ENCODE measurements at places on chromosomes 5 and 9. TPM values are rescaled to one million over a fixed set of nuclear protein-coding genes. Genes with fewer than 3 reads are reported as not detected.

- no peak for DNase-seq
- peaks cover 37% of the 10 kb centered on the region for H3K4me1 ChIP-seq
- H3K4me3 ChIP-seq = peak overlapping the region; percentile 69
- H3K36me3 ChIP-seq = peaks cover 4% of the 10 kb centered on the region
- H3K27ac ChIP-seq = peak overlapping the region; percentile 85
These were observed 569 bp downstream of the YIPF5 start for GRCh38 chr5:144169904-144170275.

DNA sequence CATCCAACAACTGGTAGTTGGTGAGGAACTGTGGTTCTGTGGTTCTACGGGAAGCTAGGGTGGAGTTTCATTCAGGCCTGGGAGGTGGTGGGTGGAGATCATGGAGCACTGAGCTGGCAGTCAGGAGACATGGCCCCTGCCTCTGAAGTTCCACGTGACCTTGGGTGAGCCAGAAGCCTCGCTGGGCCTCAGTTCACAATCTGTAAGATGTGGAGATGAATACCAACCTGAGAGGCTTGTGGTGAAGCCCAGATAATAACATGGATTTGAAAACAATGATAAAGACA, 177.9 kb downstream of the MACROH2A1 start:
- no peak overlapping the region for H3K4me3 ChIP-seq
- no peaks in the 10 kb centered on the region for H3K4me1 ChIP-seq
- no peak overlapping the region for H3K27ac ChIP-seq
- H3K36me3 ChIP-seq = no peaks in the 10 kb centered on the region
- peak; percentile 1 for DNase-seq

GRCh38 chr5:26578002-26578401, 460.4 kb downstream of the CDH9 start:
- H3K4me1 ChIP-seq = no peaks in the 10 kb centered on the region
- no peak overlapping the region for H3K4me3 ChIP-seq
- H3K27me3 ChIP-seq = no peaks in the 10 kb centered on the region
- H3K36me3 ChIP-seq = no peaks in the 10 kb centered on the region
- no peak overlapping the region for H3K27ac ChIP-seq

- no peak overlapping the region for H3K27ac ChIP-seq
- no peaks in the 10 kb centered on the region for H3K4me1 ChIP-seq
- DNase-seq = no peak
- no peaks in the 10 kb centered on the region for H3K36me3 ChIP-seq
- no peaks in the 10 kb centered on the region for H3K27me3 ChIP-seq
These were observed 97.1 kb upstream of the IRX2 start for GRCh38 chr5:2848619-2849018.

- no peak for DNase-seq
- H3K27me3 ChIP-seq = no peaks in the 10 kb centered on the region
- H3K27ac ChIP-seq = no peak overlapping the region
- no peak overlapping the region for H3K4me3 ChIP-seq
These were observed 2.9 kb downstream of the UBE2B start for GRCh38 chr5:134374232-134374631.

DNA sequence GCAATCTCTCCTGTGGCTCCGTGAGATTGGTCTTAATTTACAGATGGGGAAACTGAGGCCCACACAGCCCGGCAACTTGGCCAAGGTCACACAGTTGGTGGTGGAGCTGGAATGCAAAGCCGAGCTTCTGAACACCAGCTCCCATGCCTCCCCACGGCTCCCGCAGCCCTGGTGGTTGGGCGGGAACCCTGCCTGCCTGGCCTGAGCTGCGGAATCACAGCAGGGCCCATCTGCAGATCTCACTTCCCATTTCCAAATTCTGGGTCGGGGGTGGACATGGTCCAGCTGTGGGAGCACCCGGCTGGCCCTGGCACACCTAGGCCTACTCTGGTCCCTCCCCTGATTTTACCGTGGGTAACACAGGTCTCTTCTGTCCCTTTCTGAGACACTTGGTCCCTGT, 35.3 kb upstream of the PHYKPL start:
- H3K4me3 ChIP-seq = no peak overlapping the region
- no peak overlapping the region for H3K27ac ChIP-seq
- no peaks in the 10 kb centered on the region for H3K4me1 ChIP-seq
- H3K36me3 ChIP-seq = no peaks in the 10 kb centered on the region
- DNase-seq = no peak
- no peaks in the 10 kb centered on the region for H3K27me3 ChIP-seq

- H3K4me3 ChIP-seq = no peak overlapping the region
- peak; percentile 56 for DNase-seq
- peaks cover 4% of the 10 kb centered on the region for H3K4me1 ChIP-seq
- H3K27ac ChIP-seq = no peak overlapping the region
- H3K27me3 ChIP-seq = no peaks in the 10 kb centered on the region
- no peaks in the 10 kb centered on the region for H3K36me3 ChIP-seq
These were observed 350.0 kb upstream of the ISL1 start for GRCh38 chr5:51033215-51033614.

DNA sequence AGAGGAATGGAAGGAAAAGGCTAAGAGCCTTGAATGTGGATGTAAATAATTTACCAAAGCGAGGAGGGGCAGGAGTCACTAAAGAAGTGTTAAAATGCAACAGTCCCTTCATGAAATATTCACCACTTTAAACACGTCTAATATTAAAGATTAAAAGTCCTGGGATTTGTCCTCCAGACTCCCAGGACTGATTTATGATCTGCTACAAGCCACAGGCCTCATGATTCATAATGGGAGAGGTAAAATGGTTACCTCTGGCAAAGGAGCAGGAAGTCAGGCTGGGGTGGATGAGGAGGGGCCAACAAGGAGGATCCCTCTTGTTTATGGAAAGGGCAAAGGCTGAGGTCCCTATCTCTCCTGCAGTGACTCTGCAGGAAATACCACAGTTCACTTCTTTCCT, 292.4 kb downstream of the TRIM32 start:
- no peaks in the 10 kb centered on the region for H3K36me3 ChIP-seq
- H3K27ac ChIP-seq = no peak overlapping the region
- no peak for DNase-seq
- no peaks in the 10 kb centered on the region for H3K27me3 ChIP-seq
- no peak overlapping the region for H3K4me3 ChIP-seq

DNA sequence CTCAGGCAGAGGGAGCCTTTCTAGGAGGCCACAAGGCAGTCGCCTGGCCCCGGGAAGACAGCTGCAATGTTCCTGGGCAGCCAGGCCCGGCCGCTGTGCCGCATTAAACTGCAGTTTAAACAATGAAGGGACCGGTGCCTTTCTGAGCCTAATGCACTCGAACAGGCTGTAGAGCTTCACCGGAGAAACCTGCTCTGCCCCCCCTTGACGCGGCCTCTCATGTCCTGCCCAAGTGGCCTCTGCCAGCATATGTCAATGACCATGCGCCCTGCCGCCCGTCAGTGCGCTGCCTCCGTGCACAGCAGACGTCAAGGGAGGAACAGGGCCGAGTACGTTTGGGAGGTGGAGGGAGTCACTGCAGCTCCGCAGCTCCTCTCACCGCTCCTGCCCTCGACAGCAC, 38.4 kb upstream of the BARHL1 start:
- H3K4me1 ChIP-seq = peaks cover 7% of the 10 kb centered on the region
- no peak overlapping the region for H3K4me3 ChIP-seq
- H3K36me3 ChIP-seq = no peaks in the 10 kb centered on the region
- no peak overlapping the region for H3K27ac ChIP-seq

DNA sequence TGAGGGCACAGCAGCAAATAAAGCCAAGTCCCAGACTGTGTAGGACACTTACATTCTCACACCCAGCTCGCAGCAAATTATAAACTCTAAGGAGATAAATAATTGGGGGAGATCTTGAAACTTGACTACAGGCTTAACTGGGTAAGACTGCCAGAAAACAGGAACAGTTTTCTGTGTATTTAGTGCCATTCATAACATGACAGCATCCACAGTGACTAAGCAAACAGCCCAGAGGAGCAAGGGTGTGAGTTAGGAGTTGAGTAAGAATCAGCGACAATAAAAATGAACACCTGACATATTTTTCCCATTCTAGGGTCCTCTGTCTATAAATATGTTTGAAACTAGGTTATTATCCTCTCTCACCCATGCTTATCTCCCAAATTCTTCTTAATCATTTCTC, 370.9 kb upstream of the WWC1 start:
- H3K27me3 ChIP-seq = no peaks in the 10 kb centered on the region
- no peaks in the 10 kb centered on the region for H3K36me3 ChIP-seq

- H3K36me3 ChIP-seq = peaks cover 2% of the 10 kb centered on the region
- no peak overlapping the region for H3K27ac ChIP-seq
- H3K4me3 ChIP-seq = no peak overlapping the region
- no peaks in the 10 kb centered on the region for H3K27me3 ChIP-seq
- DNase-seq = no peak
These were observed 90.4 kb downstream of the RIC1 start for GRCh38 chr9:5719100-5719926.

GRCh38 chr5:179827680-179828079, 7.0 kb downstream of the SQSTM1 start:
- H3K36me3 ChIP-seq = peaks cover 42% of the 10 kb centered on the region
- no peak overlapping the region for H3K27ac ChIP-seq
- DNase-seq = no peak
- no peaks in the 10 kb centered on the region for H3K27me3 ChIP-seq

DNA sequence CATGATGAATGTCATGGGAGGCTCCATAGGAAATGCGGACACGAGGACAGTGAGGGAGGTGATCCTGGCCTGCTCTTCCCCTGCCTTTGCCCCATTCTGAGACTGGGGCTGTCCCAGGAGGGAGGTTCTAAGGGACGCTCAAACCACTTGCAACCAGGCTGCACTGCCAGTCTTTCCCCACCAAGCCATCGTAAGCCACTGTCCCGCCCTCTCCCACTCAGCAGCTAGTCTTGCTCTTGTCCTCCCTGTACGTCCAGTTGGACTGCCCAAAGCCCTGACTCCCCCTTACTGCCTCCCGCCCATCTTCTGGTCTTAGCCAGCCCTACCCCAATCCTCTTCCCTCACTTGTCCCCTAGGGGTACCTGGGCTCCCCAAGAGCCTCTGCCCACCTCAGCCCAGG, 115.7 kb downstream of the FSTL4 start:
- H3K4me1 ChIP-seq = no peaks in the 10 kb centered on the region
- DNase-seq = no peak
- H3K27ac ChIP-seq = no peak overlapping the region
- H3K36me3 ChIP-seq = no peaks in the 10 kb centered on the region
- no peaks in the 10 kb centered on the region for H3K27me3 ChIP-seq

DNA sequence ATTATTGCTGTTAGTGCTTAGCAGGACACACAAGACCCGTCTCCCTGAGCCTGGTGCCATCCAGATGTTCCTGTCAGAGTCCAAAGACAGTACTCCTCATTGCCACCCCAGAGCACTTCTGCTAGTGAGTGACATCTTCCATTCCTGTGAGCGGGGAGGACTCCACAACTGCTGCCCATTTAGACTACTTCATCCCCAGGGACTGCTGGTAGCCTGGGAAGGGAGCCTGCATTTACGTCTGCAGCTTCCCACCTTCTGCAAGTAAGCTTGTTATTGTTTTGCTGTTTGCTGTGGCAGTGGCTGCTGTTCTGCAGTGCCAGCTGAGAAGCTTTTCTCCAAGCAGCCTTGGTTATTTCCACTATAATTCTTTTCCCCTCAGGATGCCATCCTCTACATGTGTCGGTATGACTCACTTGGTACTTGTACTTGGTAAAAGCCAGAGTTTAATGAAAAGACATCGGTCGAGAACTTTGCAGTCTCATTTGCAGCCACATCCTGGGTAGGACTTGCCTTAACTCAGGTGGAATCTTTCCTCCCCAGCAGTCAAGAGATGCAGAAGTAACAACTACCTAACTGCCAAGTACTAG, 10.6 kb upstream of the MAP1B start:
- no peaks in the 10 kb centered on the region for H3K4me1 ChIP-seq
- no peak overlapping the region for H3K4me3 ChIP-seq
- H3K27ac ChIP-seq = no peak overlapping the region
- H3K27me3 ChIP-seq = no peaks in the 10 kb centered on the region

GRCh38 chr9:15220658-15221318, 86.2 kb downstream of the TTC39B start:
- H3K4me1 ChIP-seq = no peaks in the 10 kb centered on the region
- DNase-seq = no peak
- no peaks in the 10 kb centered on the region for H3K27me3 ChIP-seq

- H3K36me3 ChIP-seq = no peaks in the 10 kb centered on the region
- H3K27ac ChIP-seq = no peak overlapping the region
These were observed 140.7 kb upstream of the RANBP3L start for GRCh38 chr5:36442352-36442751.

DNA sequence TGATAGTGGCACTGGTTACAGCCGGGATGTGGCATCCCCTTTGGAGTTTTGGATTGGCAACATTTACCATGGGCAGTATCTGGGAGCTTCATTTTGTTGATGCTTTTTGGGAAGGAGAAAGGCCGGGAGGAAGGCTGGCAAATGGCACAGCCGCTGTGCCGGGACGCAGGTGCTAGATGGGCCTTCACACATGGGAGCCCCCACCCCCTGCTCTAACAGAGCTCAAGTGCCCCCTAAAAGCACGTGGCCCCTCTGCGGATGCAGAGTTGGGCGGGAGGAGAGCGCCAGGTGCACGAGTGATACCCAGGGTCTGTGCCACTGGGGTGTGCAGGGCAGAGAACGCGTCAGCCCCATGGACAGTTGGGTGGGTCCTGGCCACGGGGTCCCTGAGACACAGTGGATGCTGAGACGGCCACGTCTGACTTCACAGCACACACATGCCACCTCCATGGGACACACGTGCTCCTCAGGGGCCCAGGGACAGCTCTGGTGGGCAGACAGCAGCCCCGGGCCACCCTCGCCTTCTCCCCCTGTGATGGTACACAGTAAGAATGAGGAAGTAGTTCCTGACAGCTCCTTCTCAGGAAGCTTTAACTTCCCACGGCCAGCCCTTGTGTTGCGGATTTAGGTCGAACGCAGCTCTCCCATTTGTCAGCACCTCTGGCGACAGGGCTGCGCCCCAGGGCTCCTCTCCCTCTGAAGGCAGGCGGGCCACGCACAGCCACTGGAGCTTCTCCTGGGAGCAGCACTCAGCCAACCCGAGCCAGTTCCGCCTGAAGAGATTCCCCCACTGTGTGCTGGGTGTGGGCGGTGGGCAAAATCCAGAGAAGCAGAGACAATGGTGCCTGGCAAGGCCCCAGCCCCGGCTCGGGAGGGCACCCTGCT, 10.8 kb downstream of the SLC9A3 start:
- no peak for DNase-seq
- H3K27ac ChIP-seq = no peak overlapping the region
- no peaks in the 10 kb centered on the region for H3K36me3 ChIP-seq
- peaks cover 3% of the 10 kb centered on the region for H3K27me3 ChIP-seq
- peaks cover 5% of the 10 kb centered on the region for H3K4me1 ChIP-seq
- H3K4me3 ChIP-seq = no peak overlapping the region

The PPP3R2 gene
- total RNA-seq = not detected

The UAP1L1 gene
- total RNA-seq = 7.8 TPM

The IL7R gene
- total RNA-seq = 13.5 TPM

The PDGFRB gene
- total RNA-seq = 24.1 TPM

The CCL27 gene
- total RNA-seq = not detected

The MAP1B gene
- total RNA-seq = 30.4 TPM
